HepG2 (cell line): ENCODE measurements at places on chromosomes 3 and 15. TPM values are rescaled to one million over a fixed set of nuclear protein-coding genes. Genes with fewer than 3 reads are reported as not detected.
A peak's percentile ranks its signal among the peaks of the same experiment; 100 is the strongest.

DNA sequence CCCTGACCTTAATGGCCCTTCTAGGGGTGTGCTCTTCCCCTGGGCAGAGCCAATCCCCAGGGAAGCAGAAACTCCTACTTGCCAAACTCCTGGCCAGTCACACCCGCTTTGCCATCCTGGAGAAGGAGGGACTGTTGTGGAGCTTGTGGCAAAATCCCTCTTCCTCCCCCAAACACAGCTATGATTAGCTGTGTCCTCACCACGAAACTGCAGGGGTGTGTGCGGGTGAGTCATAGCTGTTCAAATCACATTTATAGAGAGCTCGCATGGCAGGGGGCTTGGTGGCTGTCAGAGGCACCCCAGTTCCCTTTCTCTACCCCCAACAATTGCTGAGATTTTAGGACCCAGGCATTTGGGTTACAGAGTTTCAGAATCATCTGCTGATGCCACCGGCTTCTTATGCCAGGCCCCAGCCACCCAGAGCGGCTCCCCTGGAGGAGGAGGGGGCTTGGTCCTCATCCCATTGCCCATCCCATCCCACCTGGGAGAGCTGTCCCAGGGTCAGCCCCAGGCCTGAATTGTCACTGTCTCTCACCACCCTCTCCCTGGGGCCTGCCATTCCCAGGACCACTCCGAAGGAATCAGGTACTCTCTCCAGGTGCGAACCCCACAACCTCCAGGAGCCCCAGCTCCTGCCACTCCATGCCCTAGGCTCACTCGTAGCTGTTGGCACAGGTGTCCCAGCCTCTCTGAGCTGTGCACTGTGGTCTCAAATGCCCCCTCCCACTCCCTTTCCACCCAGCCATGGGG lies 28.8 kb upstream of the MAGEF1 start:
- no peak for DNase-seq

DNA sequence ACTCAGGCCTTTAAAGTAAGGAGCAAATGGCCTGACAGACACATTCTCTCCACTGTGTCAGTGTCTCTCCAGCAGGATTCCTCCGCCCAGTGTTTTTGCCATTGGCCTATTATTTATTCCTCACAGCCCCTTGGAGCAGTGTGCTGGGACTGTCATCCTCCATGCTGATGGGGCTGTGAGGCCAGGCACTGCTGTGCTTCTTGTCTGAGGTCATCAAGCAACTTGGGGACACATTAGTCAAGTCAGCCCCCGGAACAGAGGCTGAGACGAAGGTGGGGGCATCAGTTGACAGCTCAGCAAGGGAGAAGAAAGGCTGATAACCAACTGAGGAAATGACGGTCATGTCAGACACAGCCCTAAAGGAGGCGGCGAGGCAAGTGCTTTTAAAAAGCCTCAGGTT lies 67.4 kb downstream of the XXYLT1 start:
- DNase-seq, result no peak

GRCh38 chr15:43913026-43913780 lies 86.4 kb downstream of the WDR76 start:
- peak; percentile 46 for DNase-seq

GRCh38 chr3:172982736-172983364 lies 158.2 kb downstream of the SPATA16 start:
- no peak for DNase-seq

- DNase-seq, result no peak
Observed at GRCh38 chr15:87681104-87681503, 575.4 kb downstream of the NTRK3 start.

DNA sequence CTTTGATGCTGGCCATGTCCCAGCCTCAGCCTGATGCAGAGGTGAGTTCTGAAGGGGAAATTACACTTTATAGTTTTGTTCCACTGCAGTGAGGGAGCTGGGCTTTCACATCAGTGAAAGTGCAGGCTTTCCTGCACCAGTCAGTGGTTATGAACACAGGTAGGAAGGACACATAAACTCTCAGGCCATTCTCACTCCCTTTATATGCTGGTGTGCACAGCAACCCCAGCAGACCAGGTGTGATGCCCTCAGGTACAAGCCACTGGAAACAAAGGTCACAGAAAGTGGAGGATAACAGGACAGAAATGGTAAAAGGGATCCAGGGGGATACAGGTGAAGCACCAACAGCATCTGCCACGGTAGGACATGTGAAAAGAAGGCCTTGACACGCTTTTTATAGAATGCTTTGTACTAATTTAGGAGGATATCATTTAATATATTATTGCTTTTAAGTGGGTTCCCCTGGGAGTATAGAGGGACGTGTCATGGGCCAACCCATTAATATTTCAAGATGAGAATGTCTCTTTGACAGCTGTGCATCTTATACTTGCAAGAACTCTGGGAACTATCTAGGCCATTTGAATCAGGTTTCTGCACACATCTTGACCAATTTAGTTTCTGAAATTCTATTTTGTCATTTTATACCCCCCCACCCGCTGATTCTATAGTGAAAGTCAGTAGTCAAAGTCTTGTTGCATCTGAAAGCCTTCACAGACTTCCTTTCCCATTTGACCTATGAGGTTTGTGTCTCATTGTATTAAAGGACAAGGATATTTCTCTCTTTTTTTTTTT lies 25.0 kb upstream of the BLM start:
- no peak for DNase-seq

DNA sequence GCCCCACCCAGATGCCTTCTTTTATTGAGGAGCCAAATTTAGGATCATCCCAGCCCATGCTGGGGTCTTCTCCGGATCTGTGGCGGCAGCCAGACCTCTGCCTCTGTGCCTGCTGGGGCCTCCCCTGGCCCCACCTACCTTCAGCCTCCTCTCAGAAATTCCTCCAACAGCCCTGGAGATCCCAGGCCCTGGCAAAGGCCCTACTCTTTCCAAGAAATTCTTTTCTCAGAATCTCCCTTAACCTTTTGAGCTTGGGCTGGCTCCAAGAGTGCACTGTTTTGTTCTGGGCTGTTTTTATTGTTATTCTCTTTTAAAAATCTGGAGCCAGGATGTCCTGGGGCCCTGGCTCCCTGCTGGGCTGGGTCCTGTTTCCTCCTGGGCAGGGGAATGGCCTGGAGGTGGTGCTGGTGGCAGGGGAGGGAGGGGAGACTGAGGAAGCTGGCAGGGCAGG lies 57.8 kb downstream of the GRIP2 start:
- DNase-seq, result no peak

DNA sequence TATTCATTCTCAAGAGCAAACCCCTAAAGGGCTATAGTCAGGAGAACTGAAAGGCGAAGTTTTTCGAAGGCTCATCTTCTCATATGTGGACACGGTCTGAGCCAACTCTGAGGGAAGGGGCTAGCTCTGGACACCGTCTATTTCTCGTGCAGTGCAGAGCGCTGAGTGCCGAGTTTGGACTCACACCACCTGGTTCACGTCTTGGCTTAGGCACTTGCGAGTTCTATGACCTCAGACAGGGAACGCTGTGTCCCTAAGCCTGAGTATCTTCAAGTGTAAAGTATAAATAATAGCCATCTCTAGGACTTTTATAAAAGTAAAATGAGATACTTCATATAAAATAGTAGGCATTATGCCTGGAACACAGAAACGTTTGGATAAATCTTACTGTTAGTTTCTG lies 223.7 kb downstream of the FMN1 start:
- no peak for DNase-seq

DNA sequence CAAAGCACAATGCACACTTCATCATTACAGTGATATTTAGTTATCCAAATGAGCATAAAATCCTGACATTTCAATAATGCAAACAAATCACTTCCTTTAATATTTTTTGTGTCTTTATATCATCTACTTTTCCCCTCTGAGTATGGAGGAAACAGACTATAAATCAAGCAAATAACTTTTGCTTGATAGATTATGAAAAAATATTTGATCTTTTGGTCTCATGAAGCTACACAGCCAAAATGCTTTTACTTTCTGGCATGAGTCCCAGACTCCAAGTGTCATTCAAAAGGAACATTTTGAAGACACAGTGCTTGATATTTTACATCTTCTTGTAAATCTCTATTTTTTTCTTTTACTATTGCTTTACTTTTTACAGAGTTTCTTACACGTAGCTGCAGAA lies 215.3 kb upstream of the ROBO1 start:
- DNase-seq, result no peak

GRCh38 chr15:56774356-56774755 lies 41.0 kb upstream of the ZNF280D start:
- DNase-seq, result no peak

DNA sequence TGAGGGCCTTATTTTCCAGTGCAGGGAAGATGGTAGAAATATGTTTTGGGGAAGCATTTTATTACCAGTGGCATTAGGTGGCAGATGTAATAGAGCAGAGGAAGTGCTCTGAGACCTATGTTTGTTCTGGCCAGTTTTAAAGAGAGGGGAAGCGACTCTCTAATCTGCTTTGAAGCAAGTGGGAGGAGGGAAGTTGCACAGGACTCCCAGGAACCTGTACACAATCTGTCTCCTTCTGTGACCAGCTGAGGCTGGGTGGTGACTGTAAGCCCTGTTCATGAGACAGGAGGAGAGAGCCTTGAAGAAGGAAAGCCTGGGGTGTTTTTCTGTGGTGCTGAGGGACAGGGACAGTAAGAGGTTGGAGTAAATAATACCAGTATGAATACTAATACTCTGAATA lies 60.5 kb downstream of the LPP start:
- DNase-seq, result peak; percentile 34

DNA sequence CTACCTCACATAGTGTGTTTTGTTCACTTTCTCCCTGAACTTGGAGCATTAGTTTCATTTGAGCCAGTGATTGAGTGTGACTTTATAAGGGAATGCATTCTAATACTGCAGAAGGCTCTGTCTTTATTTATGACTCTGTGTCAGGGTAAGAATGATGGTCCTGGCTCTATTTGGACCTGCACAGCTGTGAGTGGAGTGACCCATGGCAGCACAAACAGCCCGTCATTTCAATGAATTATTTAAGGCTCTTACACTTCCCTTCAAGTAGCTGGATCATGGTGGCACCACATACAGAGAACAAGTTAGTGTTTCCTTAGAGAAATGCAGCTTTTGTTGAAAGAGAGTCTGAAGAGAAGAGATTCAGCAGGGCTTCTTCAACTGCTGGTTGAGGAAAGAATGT lies 16.4 kb downstream of the TMEM108 start:
- no peak for DNase-seq

- DNase-seq, result no peak
Observed at GRCh38 chr3:114553949-114554593, 260.2 kb downstream of the TIGIT start.

DNA sequence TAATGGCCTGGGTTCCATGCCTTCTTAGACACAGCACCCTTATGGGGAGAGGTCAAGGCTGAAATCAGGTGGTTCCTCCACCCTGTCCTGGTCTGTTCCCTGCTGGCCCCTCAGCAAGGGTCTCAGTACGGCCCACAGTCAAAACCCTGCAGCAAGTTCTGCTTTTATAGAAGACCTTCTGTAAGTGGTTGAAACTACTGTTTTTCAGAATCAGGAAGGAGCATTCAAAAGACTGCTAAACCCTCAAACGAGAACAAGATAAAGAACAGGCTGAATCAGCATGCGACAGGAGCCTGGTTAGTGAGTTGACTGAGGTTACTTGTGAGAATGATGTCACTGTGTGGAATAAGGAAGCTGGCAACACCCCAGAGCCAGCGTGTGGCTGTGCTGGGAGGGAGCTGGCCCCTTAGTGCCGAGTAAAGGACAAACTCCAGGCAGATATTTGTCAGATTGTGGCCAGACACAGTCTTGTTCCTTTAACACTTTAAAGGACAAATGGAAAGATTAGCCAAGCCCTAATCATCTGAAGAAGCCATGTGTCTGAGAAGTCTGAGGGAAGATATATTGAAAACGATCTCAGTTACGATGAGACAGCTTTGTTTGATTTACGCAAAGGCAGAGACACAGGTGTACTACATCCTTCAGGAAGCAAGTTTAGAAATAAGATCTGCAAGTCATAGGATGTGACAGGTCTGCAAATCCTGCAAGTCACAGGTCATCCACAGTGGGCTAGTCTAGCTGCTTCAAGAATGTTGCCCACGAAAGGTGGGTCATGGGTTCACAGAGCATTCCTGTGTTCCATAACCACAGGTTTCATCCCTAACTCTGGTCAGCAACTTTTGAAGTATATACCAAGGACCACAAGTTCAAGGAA lies 54.0 kb downstream of the B3GNT5 start:
- no peak for DNase-seq

DNA sequence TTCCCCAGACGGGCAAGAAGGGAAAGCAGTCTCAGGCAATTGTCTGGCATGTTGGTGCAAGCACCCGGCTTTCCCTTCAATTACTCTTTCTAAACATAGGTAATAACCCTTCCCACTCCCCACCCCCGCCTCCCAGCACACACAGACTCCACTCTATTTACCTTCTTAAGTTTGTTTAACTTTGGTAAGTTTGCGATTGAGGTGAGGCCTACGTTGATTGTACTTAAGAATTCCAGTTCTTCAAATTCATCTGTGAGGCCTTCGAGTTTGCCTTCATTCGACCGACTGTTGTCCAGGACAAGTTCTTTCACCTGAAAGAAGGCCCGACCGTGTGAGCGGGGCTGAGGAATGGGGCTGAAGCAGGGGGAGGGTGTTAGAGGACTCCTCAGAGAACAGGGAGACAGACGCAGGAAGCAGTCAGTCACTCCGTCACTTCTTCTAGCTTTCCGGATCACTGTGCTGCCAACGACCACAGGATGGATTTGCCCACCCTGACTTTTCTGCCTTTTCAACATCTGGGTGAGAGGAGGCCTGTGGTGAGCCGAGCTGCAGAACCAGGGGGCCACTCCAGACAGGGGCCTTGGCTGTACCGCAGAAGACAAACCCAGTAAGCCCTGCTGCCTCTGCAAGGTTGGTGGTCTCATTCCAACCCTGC lies 33.0 kb downstream of the ANP32A start:
- no peak for DNase-seq

DNA sequence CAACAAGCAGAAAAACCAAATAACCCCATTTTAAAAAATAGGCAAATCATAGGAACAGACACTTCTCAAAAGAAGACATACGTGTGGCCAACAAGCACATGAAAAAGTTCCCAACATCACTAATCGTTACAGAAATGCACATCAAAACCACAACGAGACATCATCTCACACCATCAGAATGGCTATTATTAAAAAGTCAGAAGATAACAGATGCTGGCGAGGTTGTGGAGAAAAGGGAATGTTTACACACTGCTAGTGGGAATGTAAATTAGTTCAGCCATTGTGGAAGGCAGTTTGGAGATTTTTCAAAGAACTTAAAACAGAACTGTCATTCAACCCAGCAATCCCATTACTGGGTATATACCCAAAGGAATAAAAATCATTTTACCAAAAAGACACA lies 60.7 kb downstream of the ABI3BP start:
- no peak for DNase-seq

Gene SATB1
- not detected in 2 replicates for total RNA-seq

Gene ZWILCH
- total RNA-seq, result 27.8 and 44.6 TPM in 2 replicates

Gene AADACL2
- not detected in 2 replicates for total RNA-seq

Gene TRNT1
- total RNA-seq, result 27.7 and 31.1 TPM in 2 replicates

Gene P2RY14
- not detected in 2 replicates for total RNA-seq

Gene IQSEC1
- 17.4 and 24.2 TPM in 2 replicates for total RNA-seq

Gene TSEN2
- 16.4 and 17.3 TPM in 2 replicates for total RNA-seq

Gene OXTR
- 0.88 and 0.95 TPM in 2 replicates for total RNA-seq

Gene RBP2
- 2.5 TPM in 2 replicates for total RNA-seq

Gene RTP3
- total RNA-seq, result 0.09 TPM in 1 of 2 replicates, not detected in the other

Gene RPSA
- 1,683 and 1,960 TPM in 2 replicates for total RNA-seq

Gene LRRC31
- not detected in 2 replicates for total RNA-seq
